ENCODE measurements at places on chromosomes 3 and 15.

- no peak for DNase-seq
Observed at GRCh38 chr3:16807391-16807790, 77.4 kb upstream of the PLCL2 start.

GRCh38 chr3:196003611-196004010, 78.3 kb downstream of the TFRC start:
- DNase-seq: no peak

DNA sequence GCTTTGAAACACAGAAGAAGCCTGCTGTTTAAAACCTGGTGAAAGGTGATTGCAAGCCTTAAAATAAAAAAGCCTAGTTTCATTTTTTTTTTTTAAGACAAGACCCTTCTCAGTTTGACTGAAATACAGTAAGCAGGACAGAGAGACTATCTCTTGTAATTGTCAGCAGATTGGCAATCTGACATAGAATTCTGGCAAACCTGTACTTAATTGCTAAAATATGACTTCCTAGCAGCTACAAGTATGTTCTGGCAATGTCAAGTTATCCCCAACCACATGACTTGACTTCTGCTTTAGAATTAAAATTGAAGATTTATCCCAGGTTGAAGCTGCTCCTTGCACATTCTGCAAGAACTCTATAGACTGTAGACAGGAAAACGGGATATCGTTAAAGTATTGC, 232.8 kb upstream of the NR2F2 start:
- DNase-seq: no peak

- no peak for DNase-seq
Observed at GRCh38 chr15:68644083-68644904, 65.5 kb downstream of the CORO2B start.

- no peak for DNase-seq
Observed at GRCh38 chr3:22098021-22098420, 347.0 kb upstream of the ZNF385D start.

GRCh38 chr3:139121513-139122220, 77.0 kb upstream of the PRR23C start:
- no peak for DNase-seq

Measured in nephron progenitor cell (in vitro differentiated cells).